ENCODE measurements at places on chromosomes 2 and 18. TPM values are rescaled to one million over a fixed set of nuclear protein-coding genes. Genes with fewer than 3 reads are reported as not detected.
A peak's percentile ranks its signal among the peaks of the same experiment; 100 is the strongest.

DNA sequence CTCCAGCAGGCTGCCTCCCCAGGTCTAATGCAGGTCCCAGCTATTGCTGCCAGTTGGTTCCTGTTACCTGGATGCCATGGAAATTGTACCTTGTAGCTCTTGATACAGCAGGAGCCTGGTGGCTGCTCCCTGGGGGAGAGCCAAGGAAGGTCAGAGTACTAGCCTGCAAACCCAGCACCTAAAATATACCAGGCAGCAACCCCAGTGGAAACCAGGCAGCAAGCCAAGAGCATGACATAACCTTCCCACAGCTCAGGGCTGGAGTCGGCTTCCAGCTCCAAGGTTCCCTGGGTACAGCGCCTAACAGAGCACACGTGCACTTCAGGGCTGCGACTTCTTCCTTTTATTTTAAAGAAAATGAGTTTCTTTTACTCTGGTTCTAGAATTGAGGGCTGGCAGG, 30.3 kb downstream of the TNP1 start:
- DNase-seq: peak; percentile 92

DNA sequence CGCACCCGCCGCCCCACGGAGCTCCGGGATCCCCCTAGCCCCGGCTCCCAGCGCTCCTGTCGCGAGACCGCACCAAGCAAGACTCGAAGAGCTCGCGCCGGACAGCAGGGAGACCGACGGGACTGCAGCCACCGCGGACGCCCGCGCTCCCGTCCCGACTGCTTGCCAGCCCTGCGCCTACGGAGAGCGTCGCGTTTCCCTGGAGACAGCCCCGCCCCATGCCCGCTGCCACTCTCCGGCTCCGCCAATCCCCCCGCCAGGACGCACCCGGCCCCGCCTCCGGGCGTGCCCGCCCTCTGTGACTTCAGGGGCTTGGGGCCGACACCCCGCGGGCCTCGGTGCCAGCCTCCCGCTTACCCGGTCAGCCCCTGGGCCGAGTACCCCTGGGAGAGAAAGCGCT, at the start of gene ANKMY1:
Gene ANKMY1 (minus strand): TSS at position 181 of the 400 bp plus-strand sequence. CDS start 653 bp downstream, outside the sequence.
- peak; percentile 34 for DNase-seq

DNA sequence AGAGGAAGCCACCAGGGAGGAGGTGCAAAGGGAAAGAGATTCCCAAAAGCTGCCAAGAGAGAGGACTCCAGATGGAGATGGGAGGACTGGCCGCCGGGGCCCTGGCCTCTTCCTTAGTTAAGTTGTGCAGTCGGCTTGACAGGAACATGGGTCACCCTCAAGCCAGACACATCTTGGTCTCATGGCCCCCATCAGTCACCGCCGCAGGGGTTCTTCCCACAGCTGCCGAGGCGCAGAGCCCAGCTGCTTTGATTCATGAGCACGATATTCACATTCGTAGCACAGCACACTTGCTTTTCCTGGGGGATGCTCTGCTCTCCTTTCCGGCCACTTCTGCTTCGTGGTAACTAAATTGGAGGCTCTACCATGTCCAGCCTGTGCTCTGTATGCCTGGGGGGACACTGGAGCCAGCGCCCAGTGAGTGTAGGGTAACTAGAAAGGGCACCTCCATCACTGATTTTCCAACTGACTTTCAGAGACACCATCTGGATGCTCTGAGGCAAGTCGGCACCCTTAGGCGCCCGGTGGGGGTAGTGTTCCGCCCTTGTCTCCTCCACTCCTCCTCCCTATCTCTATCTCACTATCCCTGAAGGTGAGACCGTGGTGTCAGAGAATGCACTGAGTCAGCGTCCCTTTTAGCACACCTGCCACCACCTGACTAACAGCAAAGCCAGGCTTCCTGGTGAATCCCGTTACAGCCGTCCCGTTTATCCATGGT, 13.3 kb downstream of the TWIST2 start:
- DNase-seq: no peak

DNA sequence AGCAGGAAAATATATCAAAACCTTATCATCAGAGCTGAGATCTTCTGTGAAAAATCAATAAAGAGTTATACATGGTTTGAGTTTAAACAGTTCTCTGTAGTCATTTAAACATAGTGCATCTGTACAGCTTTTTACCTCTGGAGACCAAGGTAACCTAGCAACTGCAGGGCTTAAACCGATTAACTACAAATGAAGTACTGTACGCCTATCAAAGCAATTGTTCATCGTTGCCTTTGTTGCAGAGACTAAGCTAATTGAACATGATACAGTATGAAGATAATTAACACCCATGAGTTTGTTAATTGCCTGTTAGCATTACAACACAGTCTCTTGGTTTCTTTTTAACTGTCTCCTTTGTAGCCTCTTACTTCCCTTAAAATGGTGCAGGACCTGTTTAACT, 147.9 kb downstream of the LNPK start:
- DNase-seq: no peak

ZAP70 gene
- total RNA-seq: 1.1 TPM

THSD7B gene
- total RNA-seq: not detected

WNT6 gene
- total RNA-seq: 3.4 TPM

ACMSD gene
- not detected for total RNA-seq
